Activated CD8-positive, alpha-beta memory T cell treated with anti-CD3 and anti-CD28 coated beads for 48 hours (primary cell): ENCODE measurements at places on chromosomes 5 and 9.

DNA sequence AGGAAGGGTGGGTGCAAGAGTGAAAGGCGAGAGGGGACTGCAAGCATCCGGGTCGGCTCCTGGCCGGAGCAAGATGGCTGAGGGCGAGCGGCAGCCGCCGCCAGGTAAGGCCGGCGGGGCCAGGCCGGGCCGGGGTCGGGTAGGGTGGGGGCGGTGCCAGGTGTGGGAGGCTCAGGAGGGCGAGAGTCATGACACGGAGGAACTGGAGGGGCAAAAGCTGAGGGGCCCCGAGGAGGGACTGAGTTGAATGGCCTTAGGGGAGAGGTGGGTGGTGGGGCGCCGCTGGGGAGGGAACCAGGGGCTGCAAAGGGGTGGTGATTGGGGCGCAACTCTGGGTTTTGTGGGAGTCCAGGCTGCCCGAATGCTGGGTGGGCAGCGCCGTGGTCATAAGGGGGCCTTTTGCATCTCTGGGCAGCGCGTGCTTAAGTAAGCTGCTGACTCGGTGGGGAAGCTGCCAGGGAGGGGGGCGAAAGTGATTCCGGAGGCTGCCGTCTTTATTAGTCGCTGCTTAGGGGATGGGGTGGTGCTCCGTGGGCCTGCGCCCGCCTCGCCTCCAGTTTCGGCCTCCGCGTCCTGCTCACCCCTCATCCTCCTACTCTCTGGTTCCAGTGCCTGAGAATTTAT, 425 bp downstream of the PTPA start:
- no peak for DNase-seq

DNA sequence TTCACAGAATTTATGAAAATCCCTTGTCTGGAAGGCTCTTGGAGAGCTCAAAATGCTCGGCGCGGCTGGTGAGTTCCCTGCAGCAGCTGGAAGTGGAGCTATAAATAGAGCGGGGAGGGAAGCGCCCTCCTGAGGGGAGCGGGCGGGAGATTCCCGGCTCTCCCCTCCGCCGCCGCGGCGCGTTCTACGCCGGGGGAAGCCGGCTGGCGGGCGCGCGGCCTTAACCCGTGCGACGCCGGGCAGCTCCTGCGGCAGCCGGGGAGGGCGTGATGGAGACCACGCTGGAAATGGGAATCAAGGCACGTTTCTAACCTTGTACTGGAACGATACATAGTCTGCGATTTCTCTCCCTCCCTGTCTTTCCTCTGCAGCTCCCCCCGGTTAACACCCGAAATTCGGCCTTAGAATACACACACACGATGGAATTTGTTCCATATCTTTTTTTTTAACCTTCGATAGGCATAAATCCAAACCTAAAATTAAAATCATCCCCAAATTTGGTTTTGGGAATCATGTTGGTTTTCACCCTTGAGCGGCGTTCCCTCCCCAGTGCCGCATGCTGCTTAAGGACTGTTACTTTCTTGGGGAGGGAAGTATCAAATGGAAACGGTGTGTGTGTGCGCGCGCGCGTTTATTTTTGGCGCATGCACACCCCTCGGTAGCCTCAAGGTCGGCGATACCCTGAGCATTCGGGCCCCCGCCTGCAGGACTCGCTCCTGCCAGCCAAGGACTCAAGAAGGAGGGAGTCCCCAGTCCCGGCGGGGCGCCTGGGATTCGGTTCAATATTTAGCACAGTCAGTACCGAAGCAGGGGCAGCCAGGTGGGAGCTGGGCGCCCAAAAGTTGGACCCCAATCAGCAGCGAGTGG, 306.3 kb upstream of the KCNN2 start:
- no peak for DNase-seq

GRCh38 chr9:133238272-133238850, 29.3 kb upstream of the OBP2B start:
- no peak for DNase-seq

- no peak for DNase-seq
Observed at GRCh38 chr5:36915653-36916052, 39.1 kb downstream of the NIPBL start.

GRCh38 chr5:62937661-62938558, 359.3 kb downstream of the LRRC70 start:
- no peak for DNase-seq

GRCh38 chr5:146788898-146789297, 89.7 kb downstream of the PPP2R2B start:
- DNase-seq, result no peak

GRCh38 chr5:107395632-107396350, 274.9 kb downstream of the EFNA5 start:
- DNase-seq, result no peak

DNA sequence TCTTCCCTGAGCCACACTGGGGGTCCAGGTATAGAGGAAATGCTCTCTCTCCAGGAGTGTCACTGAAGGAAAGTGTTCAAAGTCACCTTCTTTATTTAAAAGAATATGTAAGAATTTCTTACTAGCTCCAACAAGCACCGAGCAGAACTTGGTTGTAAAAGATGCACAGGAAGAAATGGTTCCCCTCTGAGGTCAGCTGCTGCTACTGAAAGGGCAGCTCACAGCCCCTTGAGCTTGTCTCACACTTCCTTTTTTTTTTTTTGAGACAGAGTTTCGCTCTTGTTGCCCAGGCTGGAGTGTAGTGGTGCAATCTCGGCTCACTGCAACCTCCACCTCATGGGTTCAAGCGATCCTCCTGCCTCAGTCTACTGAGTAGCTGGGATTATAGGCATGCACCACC, 77.2 kb downstream of the PRRT1B start:
- DNase-seq, result no peak

- DNase-seq, result no peak
Observed at GRCh38 chr9:34430843-34431437, 27.4 kb downstream of the FAM219A start.

GRCh38 chr9:94923326-94924089, 197.0 kb downstream of the AOPEP start:
- DNase-seq, result no peak

- DNase-seq, result no peak
Observed at GRCh38 chr5:151622367-151623088, 31.4 kb upstream of the FAT2 start.

DNA sequence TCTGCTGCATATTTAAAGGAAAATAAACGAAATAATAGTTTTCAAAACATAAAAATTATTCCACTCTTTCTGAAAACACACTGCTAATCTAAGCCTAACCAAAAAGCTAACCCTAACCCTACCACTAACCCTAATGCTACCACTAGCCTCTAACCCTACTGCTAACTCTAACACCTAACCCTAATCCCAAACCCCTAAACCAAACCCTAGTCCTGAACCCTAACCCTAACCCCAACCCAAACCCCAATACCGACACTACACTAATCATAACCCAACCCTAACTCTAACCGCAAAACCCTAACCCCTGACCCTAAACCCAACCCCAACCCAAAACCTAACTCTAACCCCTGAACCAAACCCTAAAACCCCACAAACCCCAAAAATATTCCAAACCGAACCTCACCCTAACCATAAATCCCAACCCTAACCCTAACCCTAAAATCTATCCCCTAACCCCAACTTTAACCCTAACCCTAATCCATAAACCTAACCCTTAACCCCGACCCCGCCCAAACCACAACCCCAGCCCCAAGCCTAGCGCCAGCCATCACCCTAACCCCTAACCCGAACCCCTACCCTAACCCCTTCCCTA, 41.9 kb upstream of the PLEKHG4B start:
- no peak for DNase-seq

GRCh38 chr9:120941046-120941770, 14.6 kb upstream of the TRAF1 start:
- DNase-seq, result no peak

- no peak for DNase-seq
Observed at GRCh38 chr5:11595045-11595444, 309.2 kb downstream of the CTNND2 start.

DNA sequence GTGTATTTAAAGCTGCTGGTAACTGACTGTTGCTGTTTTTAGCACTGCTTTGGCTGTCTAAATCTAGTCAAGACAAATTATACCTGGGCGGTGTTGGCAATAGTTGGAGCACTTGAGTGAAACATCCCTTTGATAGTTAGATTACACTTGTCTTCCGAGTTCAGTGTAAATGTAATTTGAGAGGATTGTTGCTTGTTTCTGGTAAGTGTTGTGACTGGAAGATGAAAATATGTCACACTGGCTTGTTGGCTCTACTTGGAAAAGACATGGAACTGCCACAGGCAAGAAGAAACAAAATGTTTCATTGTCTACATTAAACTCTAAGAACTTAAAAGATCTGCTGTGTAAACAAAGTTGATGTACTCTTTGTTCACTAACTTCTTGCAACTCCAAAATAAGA, 49.2 kb upstream of the PTPRD start:
- no peak for DNase-seq

- DNase-seq, result no peak
Observed at GRCh38 chr5:15074651-15075050, 203.1 kb upstream of the ANKH start.

DNA sequence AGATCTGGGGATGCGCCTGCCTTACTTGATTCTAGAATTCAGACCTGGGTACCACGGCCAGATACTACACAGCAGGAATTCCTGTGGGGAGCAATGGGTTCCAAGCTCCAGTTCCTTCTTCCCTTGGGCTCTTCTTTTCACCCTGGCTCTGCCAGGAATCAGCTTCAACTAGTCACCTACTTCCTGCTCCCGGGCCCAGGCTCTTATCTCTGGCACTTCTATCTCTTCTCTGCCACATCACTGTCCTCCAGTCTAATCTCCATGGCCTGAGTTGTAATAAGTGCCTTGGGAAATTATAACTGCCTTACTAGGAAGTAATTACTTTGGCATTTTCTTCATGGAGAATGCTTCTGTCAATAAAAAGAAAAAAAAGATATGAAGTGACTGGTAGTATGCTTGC, 26.2 kb upstream of the SERINC5 start:
- DNase-seq, result no peak

DNA sequence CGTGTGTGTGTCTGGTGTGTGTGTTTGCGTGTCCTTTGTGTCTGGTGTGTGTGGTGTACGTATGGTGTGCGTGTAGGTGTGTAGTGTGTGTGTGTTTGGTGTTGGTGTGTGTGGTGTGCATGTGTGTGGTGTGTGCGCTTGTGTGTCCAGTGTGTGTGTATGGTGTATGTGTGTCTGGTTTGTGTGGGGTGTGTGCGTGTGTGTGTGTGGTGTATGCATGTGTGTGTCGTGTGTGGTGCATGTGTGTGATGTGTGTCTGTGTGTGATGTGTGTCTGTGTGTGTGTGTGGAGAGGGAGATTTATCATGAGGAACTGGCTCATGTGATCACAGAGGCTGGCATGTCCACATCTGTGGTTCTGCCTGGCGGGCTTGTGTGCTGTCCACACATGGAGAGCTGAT, 71.7 kb downstream of the CACNA1B start:
- no peak for DNase-seq

- no peak for DNase-seq
Observed at GRCh38 chr5:54515634-54516033, 1.9 kb upstream of the SNX18 start.

DNA sequence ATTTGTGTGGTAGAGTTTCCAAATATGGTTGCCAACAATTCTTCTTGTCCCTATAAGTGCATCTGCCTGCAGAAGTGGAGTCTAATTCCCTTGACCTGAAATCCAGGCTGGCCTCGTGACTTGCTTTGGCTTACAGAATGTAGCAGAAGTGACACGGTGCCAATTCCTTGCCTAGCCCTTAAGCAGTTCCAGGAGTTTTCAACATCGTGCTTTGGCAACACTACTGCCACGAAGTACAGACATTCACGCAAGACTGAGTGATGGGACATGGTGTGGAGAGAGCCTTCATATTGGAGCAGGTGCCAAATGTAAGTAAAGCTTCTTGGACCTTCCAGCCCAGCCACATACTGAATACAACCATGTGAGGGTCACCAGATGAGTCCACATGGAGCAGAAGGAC, 92.9 kb upstream of the NEK6 start:
- no peak for DNase-seq
